Activated naive CD4-positive, alpha-beta T cell treated with anti-CD3 and anti-CD28 coated beads for 36 hours (primary cell): ENCODE measurements at places on chromosomes 2 and 18.

- DNase-seq: no peak
These were observed 63.7 kb upstream of the ITGA4 start for GRCh38 chr2:181393472-181393871.

DNA sequence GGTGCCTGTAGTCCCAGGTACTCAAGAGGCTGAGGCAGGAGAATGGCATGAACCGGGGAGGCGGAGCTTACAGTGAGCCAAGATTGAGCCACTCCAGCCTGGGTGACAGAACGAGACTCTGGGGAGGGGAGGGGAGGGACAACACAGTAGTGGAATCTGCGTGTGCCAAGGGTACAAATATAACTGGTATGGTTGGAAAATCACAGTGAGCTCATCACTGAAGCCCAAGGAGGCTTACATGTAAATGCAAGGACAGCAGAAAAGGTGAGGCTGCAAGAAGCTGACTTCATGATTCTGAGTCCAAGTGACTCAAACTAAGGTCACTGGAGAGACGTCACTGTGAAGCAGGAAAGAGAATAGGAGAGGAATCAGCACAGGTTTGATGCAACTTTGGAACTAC lies 9.2 kb downstream of the SEPTIN10 start:
- no peak for DNase-seq

DNA sequence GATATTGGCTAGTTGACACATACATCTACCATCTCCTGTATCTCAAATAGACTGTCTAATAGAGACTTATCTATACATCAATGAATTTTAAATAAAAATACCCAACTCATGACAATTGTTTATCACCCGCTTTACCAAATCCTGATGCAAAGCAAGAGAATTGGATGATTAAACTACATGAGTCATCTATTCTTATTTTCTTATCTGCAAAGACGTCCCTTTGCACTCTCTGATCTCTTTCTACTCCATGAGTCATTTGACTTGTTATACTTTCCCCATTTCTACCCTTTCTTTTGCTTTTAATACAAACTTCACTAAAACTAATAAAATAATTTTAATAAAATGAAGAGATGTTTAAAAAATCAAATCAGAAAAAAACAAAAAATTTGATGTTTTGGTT lies 261.7 kb upstream of the MAP2 start:
- DNase-seq: no peak

- no peak for DNase-seq
These were observed 104.0 kb downstream of the DYSF start for GRCh38 chr2:71557321-71557720.

- no peak for DNase-seq
These were observed 632.2 kb downstream of the SLC4A3 start for GRCh38 chr2:220259662-220260061.
